Suppressor macrophage treated with lipopolysaccharide for 4 hours (primary cell): ENCODE measurements at places on chromosomes 16 and 17.

GRCh38 chr16:73735018-73735417 is 561.6 kb upstream of the PSMD7 start:
- peak; percentile 8 for DNase-seq

- DNase-seq, result no peak
These were observed 265.1 kb downstream of the CDH13 start for GRCh38 chr16:82891918-82892317.

GRCh38 chr16:2841606-2842339 is 11.7 kb downstream of the ZG16B start:
- DNase-seq, result no peak

DNA sequence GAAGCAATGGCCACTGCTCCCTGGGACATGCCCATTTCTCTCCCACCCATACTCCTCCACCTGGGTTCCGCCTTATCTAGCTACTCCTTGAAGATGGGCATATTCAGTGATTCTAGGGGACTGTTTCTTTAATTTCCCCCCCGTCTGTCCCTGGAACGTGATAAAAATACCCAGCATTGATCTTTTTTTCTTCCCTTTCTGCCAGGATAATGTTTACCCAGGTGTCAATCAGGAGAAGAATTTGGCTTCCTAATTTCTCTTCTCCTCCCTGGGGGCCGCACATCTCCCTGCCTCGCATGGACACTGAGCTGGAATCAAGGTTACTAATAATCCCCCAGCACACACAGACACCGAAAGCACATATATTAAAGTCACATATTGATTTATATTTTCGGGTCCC is 35.2 kb downstream of the DCAKD start:
- DNase-seq, result no peak

DNA sequence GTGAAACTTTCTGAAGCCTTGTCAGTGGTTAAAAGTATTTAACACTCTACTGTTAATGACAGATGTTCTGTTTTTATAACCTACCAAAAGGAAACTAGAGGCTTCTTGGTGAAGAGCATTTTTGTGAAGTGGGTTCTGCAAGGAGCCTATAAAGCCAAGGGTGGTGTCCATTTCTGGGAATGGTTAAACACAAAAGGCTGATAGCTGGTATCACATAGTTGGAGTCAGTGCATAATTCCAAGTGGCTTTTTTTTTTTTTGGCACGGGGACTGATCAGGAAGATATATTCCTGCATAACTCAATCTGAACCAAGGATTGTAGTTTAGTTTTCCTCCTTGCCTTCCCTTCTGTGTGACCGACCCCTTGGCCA is 27.6 kb upstream of the KPNB1 start:
- no peak for DNase-seq

- DNase-seq, result no peak
These were observed 118.0 kb upstream of the PLCG2 start for GRCh38 chr16:81661082-81661481.

GRCh38 chr17:77884019-77884418 is 74.5 kb upstream of the TNRC6C start:
- no peak for DNase-seq

DNA sequence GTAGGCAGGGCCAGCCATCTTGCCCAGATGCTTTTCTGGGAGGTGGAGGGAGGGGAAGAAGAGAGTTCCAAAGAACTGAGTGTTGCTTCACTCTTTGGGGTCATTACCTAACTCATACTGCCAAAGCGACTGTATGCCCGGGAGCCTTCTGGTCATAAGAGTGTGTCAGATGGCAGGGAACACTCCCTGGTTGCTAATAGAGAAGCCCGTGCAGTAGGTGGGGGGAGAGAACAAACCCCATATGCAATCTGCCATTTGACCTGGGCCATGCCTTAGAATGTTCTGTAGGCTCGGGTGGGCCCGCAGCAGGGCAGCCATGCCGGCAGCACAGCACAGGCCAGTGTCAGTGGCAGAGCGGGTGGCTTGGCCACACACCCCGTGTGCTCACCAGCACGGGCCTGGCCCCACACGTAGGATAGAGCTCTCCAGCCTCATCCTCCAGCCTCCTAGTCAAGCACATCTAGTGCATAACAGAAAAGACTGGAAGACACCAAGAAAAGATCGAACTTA is 120.5 kb downstream of the SOCS1 start:
- DNase-seq, result peak; percentile 70

DNA sequence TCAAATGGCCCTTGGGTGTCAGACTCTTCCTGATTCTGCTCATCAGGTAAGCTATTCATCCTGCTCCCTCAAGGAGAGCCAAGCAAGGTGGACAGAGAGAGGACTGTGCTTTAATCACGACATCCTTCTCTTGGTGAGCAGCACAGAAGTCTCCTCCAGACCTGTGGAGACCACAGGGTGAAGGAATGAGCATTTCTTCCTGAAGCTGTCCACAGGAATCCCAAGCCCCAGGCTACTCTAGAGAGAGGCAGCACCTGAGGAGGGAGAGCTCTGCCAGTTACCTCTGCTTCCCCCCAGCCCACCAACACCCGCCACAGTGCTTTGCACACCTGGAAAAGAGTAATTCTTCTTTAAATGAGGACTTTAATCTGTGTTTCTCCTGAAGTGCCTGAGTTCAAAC is 100.0 kb downstream of the PARN start:
- DNase-seq, result no peak

DNA sequence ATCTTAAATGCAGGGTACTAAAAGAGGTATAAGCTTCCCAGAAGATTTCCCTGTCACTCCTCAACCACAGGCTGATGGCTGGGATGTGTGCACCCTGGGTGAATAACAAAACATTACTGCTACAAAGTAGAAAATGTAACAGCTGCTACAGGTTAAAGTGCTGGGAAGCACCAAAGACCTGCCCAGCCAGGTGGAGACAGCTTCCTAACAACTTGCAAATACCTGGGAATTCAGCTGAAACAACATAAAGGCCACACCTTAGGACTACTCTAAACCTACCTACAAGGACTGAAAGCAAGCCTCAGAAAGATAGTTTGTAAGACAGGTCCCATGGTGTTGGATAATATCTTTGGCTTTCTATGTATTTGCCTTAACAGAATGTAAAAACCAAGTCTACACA is 118.5 kb downstream of the CEP112 start:
- DNase-seq, result no peak

DNA sequence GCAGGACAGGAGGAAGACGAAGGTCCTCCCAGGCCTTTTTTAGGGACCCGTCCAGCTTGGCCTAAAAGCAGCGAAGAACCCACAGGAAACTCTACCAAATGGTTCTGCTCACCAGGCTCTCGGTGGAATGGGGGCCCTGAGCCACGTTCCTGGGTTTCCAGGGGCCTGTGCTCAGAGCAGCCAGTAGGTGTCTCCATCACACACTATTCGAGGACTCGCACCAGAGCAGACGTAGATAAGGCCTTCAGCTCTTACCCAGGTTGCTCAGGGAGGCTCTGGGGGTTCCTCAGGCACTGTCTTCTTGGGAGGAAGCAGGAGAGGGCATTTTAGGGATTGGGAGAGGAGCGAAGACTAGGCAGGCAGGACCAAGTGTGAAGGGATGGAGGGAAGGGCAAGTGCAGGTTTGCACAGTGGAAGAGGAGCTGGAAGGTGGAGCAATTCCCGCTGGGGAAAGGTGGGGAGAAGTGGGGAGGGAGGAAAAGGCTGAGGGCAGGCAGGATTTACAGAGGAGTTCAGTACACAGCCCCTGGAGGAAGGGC is 157.1 kb downstream of the RGS9 start:
- DNase-seq, result peak; percentile 39

GRCh38 chr16:83482545-83483162 is 325.1 kb upstream of the HSBP1 start:
- no peak for DNase-seq

DNA sequence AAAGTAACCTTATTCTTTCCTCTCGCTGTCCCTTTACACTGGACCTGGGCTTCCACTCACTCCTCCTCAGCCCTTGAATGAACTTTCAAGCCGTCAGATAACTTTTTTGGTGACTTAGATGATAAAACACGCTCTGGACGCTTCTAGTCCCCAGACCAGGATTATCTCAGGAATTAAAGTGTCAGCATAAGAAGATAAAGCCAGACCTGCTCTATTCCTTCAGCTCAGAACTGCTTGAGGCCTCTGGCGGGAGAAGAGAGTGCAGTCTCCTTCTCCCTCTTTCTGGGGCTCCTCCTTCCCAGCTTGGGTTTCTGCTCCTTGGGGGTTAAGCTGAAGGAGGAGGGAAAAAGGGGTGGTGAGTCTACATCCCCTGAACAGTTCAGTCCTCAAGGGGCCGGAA is 6.6 kb downstream of the LPO start:
- DNase-seq, result no peak

DNA sequence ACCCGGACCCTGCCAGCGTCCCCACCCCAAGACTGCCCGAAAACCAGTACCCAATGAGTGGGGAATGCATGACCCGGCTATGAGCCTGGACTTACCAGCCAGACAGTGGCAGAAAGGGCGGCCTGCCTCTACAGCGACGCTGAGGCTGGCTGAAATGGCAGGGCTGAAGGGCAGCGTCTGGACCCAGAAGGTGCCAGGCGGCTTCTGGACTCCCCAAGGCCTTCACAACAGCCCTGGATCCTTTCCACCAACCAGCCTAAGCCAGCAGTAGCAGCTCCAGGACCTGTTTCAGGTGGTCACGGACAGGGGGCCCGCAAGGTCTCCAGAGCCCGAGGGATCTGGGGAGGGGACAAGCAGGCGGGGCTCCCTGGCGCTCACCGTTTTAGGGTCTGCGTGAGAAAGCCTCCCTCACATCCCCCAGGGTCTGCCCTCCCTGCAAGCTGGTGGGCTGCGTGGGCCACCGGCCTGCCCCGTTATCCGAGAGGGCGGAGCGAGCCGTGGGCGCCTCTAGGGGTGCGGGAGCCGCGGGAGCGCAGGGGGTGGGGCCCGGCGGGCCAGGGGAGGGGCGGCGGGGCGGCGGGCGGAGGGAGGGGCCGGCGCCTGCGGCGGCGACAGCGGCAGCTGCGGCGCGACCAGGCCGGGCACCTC is at the start of gene RIPOR1:
TSS of gene RIPOR1 (plus strand) at position 608 of the 648 bp plus-strand sequence. CDS start 9,618 bp downstream, outside the sequence.
- DNase-seq, result peak; percentile 54

- no peak for DNase-seq
These were observed 19.6 kb upstream of the PMFBP1 start for GRCh38 chr16:72191551-72191950.

GRCh38 chr17:62705778-62706597 is 78.5 kb downstream of the MRC2 start:
- DNase-seq, result no peak

DNA sequence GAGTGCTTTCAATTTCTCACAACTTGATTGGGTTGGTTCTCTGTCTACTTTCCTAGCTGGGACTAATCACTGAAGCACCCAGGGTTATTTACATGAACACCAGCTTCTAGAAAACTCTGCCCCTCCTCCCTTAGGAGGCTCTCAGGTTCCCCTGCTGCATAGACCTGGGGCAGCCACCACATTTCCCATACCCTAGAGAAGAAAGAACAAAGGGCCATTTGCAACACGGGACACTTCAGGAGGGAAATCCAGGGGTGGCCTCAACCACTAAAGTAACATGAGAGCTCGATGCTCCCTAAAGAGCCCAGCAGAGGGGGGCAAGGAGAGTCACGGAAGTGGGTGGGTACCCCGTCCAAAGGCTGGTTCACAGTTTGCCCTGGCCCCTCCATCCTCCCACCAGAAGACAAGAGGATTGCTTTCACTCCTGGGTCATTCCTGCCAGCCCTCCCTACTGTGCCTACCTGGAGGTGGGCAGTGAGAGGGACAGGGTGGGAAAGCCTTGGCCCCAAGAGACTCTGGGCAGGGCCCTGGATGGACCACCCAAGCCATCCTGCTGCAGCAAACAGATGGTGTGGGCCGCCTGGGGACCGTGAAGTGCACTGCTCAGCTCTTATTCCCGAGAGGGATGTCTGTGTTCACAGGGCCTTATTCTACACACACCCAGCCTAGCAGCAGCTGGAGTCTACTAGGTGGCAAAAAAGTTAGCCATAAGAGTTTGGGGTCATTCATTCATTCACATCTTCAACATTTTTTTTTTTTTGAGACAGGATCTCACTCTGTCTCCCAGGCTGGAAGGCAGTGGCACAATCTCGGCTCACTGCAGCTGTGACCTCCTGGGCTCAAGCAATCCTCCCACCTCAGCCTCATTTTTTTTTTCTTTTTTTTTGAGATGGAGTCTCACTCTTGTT is 392.1 kb downstream of the SOX9 start:
- DNase-seq, result no peak

GRCh38 chr17:59848778-59849177 is 44.0 kb downstream of the TUBD1 start:
- peak; percentile 90 for DNase-seq

DNA sequence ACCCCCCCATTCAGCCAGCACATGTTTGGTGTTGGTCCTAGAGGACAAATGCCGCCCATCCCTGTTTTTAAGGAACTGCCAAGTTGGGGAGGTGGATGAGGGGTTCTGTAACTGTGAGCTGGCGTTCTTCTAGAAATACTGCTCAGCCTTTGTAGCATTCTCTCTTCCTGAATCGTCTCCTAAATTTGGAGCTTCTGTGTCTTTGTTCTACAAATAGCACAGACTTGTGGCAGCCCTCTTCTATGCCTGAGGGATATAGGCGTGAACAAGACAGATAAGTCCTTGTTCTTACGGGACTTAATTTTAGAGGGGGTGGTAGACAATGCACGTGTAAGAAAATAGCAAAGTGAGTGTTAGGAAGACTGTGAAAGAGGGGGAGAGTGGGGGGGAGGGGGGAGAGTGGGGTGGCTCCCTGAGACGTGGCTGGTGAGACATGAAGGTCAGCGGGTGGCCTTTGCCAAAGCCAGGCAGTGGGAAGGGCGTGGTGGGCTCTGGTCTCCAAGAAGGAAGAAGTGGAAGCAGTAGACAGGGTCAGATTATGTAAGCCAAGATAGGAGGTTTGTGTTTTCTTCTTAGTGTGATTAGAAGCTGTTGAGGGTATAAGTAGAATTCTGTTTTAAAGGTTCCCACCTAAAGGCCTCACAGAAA is 9.9 kb downstream of the MFSD11 start:
- DNase-seq, result no peak

- no peak for DNase-seq
These were observed 1.2 kb downstream of the DNAJA3 start for GRCh38 chr16:4426722-4427372.
